ENCODE measurements at places on chromosomes 7 and 10.

DNA sequence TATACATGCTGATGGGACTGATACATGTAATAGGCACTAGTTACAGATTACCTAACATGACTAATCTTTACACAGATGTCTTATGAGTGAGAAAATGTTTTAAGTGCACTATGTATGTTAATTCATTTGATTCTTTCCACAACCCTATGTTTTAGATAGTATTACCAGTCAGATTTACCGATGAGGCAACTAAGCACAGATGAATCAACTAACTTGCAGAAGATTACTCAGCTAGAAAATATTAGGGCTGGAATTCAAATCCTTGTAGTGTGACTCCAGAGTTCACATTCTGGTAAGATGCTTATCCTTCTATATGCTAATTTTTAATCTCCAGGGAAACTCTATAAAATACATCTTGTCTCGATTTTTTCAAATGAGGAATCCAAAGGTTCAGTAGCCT is 964.9 kb downstream of the REEP3 start:
- DNase-seq, result no peak

DNA sequence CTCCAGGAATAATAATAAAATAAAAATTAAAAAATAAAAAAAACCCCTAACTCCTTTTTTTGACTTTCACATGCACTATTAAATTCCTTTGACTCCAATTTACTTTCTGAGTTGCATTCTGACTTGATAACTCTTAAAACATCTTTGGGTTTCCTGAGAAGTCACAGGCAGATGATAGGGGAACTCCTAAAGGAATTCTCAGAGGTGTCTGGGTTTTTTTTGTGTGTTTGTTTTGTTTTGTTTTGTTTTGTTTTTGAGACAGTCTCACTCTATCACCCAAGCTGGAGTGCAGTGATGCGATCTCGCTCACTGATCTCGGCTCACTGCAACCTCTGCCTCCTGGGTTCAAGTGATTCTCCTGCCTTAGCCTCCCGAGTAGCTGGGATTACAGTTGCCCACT is 52.7 kb upstream of the APBB1IP start:
- DNase-seq, result no peak

DNA sequence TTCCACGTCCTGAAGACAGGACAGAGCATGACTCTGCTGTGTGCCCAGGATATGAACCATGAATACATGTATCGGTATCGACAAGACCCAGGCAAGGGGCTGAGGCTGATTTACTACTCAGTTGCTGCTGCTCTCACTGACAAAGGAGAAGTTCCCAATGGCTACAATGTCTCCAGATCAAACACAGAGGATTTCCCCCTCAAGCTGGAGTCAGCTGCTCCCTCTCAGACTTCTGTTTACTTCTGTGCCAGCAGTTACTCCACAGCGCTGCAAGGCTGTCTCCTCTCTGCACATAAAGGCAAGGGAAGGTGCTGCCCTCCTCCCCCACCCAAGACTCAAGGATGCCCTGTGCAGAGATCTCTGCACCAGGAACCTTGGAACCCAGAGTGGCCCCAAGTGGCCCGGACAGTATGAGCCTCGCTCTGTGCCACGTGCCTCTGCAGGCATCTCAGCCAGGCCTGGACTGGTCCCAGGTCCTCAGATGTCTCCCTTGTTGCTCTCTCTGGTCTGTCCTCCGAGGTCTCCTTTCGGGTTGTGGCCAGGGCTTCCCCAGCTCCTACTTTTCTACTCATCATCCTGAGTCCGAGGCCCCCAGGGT is 230.3 kb upstream of the PRSS58 start:
- no peak for DNase-seq

DNA sequence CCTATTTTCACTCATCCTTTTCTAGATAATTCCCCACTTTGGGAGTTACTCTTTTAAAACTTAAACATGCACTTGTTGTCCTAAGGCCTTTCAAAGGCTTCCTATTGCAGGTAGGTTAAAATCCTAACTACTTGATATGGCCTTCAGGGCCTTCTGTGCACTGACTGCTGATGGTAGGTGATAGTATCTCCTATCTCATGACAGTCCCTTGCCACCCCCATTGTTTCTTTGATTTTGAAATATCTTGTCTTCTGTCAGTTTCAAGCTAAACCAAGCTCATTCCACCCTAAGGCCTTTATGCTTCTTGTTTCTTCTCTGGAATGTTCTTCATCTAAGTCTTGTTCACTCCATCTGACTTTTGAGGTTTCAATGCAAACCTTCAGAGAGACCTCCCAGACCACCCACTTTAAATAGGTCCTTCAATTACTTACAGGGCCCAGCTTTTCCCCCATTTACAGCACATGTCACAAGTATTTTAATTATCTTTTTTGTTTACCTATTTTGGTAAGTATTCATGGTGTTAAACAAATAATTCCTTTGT is 2.4 kb upstream of the MTPN start:
- no peak for DNase-seq

DNA sequence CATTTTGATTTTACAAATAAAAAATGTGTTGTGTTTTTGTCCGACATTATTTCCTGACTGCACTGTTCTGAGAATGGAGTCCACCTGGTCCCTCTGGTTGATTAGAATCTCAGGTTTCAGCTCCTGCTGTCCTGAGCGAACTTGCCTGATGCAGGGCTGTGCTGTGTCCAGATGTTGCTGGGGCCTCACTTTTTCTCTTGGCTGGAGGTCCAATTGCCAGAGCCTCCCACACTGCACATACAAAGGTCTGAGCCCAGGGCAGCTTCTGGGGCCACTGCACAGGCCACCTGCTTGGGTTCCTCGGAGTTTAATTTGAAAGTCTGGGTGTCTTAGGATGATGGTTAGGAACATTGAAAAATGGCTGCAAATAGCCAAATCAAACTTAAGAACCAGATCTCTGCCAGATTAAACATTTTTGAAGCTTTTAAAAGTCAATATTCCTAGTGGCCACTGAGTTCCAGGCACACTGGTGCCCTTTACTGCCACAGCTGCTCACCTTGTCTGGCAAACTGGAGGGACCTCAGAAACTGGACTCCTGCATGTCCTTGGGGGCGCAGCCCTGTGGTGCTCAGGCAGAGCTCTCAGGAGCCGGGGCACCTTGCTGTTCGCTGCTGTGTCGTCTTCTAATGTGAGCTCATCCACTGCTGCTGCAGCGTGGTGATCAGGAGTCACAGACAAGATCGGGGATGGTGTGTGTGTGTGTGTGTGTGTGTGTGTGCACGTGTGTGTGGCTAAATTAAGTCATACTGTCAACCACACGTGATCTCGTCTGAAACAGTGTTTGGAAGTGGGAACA is 75.0 kb downstream of the WDR37 start:
- DNase-seq, result no peak

Data from DMS79 treated with DMSO at 0.1 percent for 48 hours (cell line).